Upper lobe of left lung (tissue), 6 donors: ENCODE measurements at places on chromosomes 2 and 18. TPM values are rescaled to one million over a fixed set of nuclear protein-coding genes. Genes with fewer than 3 reads are reported as not detected.

The GAL3ST2 gene
- total RNA-seq: not detected

The SPATA3 gene
- total RNA-seq: not detected

The CWC22 gene
- 9.5 TPM for total RNA-seq

The ZSWIM2 gene
- not detected for total RNA-seq

The SCN3A gene
- under 0.01 TPM for total RNA-seq

The MLPH gene
- 806 TPM for total RNA-seq

The TUBA3E gene
- not detected for total RNA-seq

The GAD1 gene
- not detected for total RNA-seq

The ASAP2 gene
- total RNA-seq: 26.0 TPM

The BOLL gene
- total RNA-seq: not detected

The SERPINB4 gene
- 2.6 TPM for total RNA-seq

The LRRC30 gene
- total RNA-seq: not detected

The GALNT14 gene
- 1.1 TPM for total RNA-seq

The LIMS2 gene
- 33.6 TPM for total RNA-seq

The MBD1 gene
- 93.1 TPM for total RNA-seq

The SGPP2 gene
- total RNA-seq: 5.2 TPM

The GPR39 gene
- 24.3 TPM for total RNA-seq

The CD8B2 gene
- not detected for total RNA-seq

The CHRNG gene
- not detected for total RNA-seq

The GKN2 gene
- total RNA-seq: 87.8 TPM

The PSMA8 gene
- not detected for total RNA-seq

The CXCR4 gene
- total RNA-seq: 27.3 TPM

The SLC30A3 gene
- total RNA-seq: 1.4 TPM

The XDH gene
- 0.43 TPM for total RNA-seq

The TEX44 gene
- total RNA-seq: not detected

The MTA3 gene
- total RNA-seq: 59.7 TPM

The ARHGAP15 gene
- 15.3 TPM for total RNA-seq

The HOXD12 gene
- not detected for total RNA-seq

The VWA3B gene
- 5.2 TPM for total RNA-seq

The SERPINB13 gene
- total RNA-seq: not detected

The PAIP2B gene
- 7.1 TPM for total RNA-seq

The LIMS4 gene
- total RNA-seq: not detected

The WNT6 gene
- 0.31 TPM for total RNA-seq

The SERPINB3 gene
- not detected for total RNA-seq
